ENCODE measurements at places on chromosomes 1 and 21. TPM values are rescaled to one million over a fixed set of nuclear protein-coding genes. Genes with fewer than 3 reads are reported as not detected.

IQGAP3 gene
- 15.3 TPM for total RNA-seq

AURKAIP1 gene
- total RNA-seq: 169 TPM

TAS1R1 gene
- total RNA-seq: not detected

DIRAS3 gene
- 1.0 TPM for total RNA-seq

PRRX1 gene
- total RNA-seq: 0.02 TPM

C1orf226 gene
- 1.3 TPM for total RNA-seq

TNFSF4 gene
- 0.09 TPM for total RNA-seq

SPATA17 gene
- total RNA-seq: 2.9 TPM

USP33 gene
- 19.1 TPM for total RNA-seq

Data from A549 treated with GW870086 at 1 μM for 4 hours (cell line).